ENCODE measurements at places on chromosomes 3 and 15.

GRCh38 chr15:37099319-37100108, 835 bp downstream of the MEIS2 start:
- no peak for DNase-seq

DNA sequence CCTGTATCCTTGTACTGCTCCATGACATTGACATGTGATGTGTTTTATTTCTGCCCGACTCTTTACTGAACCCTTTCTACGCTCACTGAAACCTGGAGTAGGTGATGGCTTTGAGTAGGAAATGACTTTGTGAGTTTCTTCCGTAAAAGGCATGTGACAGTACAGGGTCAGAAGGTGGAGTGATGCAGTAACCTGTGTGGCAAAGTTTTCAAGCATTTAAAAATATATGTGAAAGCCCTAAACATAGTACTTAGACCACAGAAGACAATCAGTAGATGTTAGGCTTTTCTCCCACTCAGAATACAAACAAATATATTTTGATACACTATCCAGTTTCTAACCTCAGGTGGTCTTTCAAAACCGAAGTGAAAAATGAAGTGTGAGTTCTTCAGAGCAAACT, 31.3 kb upstream of the SACM1L start:
- no peak for DNase-seq

DNA sequence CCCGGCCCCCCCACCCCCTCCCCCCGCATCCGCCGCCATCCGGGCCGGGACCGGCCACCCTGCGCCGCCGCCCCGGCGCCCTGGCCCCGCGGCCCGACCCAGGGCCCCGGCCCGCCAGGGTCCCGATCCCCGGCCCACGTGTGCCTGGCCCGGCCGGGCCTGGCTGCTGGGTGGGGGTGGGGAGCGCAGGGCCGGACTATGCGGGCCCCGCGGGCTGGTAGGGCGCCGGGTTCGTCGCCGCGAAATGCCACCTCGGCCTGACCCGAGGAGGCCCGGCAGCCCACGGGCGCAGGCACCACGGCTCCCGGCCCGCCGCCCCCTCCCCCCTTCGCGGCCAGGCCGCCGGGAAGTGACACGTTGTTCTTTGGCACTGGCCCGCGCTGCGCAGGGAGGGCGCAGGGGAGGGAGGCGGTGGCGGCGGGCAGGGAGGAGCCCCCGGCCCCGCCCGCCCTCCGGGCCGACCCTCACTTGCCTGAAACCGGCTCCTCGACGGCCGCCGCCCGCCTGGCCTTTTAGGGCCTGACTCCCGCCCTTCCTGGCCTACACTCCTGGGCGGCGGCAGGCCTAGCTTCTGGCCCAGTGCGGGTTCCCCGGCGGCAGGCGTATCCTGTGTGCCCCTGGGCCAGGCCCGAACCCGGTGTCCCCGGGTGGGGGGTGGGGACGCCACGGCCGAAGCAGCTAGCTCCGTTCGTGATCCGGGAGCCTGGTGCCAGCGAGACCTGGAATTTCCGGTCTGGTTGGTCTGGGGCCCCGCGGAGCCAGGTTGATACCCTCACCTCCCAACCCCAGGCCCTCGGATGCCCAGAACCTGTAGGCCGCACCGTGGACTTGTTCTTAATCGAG, 515 bp downstream of the EIF4G1 start:
- DNase-seq, result peak; percentile 58

DNA sequence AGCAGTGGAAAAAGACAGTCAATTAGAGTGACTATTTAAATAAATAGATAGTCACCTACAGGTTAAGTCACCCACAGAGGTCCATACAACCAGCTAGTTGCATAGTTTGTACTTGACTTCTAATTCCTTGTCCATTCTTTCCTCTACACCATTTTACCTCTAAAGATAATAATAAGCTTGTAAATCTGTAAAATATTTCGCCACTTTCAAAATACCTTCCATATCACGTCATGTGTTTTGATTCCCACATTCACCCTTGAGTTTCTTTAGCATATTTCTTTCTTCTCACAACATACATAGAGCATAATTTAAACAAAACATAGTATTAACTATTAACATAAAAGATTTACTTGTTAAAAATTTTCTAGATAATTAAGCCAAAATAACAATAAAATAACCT, 689.6 kb downstream of the MECOM start:
- no peak for DNase-seq

DNA sequence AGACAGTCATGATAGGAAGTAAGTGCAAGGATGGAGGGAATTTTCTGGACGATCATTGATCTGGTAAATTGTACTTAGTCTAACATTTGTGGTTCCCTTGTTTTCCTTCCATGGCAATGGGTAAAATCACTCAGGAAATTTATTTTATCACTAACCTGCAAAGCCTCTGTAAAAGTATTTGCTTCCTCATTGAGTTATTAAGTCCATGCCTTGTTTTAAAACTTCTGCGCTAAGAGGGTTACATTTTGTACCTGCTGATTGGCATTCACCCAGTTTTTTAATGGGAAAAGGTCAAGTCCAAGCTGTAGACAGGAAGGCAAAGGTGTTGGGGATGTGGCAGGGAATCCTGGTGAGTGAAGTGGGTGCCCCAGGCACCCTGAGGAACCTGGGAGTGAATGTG, 146.2 kb upstream of the NR2F2 start:
- no peak for DNase-seq

GRCh38 chr3:11381141-11381540, 108.9 kb downstream of the ATG7 start:
- no peak for DNase-seq

DNA sequence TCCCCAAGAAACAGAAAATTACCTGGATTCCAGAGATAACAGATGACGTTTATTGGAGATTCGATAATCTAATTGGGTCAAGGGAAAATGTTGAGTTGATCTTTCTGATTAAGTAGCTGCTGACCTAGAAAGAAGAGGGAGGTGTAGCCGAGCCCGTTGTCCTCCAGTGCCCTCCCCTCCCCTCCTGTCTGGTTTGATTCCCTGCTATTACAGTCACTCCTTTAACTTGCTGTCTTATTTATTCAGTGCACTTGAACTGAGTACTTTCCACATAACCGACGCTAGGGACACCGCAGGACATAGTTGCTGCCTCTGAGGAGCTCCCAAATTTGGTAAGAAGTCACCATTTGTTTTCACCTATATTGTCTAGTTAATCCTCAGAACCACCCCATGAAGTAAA, 103.7 kb downstream of the AQP9 start:
- DNase-seq, result no peak

DNA sequence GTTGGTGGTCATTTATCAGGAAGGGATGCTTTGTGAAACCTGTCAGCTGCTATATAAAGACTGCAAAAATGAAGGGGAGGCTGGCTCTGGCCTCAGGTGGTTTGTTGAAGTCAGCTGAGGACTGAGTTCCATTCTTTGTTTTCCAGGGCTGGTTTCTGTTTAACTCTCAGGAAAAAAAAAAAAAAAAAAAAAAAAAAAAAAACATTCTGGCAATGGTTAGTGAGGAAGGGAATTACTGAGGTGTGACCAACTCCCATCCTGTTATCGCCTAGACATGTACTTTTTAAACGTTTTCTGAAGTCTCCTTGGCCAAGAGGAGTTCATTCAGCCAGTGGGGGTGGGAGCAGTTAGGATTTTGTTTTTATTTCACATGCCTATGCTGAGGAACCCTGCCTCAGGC, 316.3 kb downstream of the OXSM start:
- no peak for DNase-seq

DNA sequence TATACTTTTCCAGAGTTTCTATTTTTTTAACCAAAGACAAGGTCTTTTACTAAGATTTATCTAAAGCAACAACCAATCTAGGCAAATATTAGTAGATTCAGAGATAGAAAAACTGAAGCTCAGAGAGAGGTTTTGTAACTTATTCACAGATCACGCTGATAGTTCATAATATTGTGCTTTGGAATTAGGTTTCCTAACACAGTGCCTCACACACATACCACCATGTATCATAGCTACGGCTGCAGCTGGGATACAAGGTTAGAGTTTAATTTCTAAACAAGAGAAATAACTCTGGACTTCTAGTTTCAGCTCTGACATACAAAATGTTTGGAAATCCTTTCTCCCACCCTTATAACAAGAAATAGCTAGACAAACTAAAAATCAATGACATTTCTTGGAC, 565.7 kb downstream of the PYDC2 start:
- DNase-seq, result no peak

DNA sequence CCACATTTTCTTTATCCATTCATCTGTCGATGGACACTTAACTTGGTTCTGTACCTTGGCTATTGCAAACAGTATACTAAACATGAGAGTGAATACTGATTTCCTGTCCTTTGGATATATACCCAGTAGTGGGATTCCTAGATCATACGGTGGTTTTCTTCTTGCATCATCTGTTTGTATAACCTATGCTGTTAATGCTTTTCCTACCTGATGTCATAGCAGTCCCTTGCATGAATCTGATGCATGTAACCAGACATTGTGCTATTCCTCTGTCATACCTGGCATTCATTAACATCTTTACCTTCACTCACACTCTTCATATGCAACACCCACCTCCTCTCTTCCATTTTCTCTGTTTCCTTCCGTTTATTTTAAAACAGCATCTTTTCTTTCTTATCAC, 185.2 kb downstream of the KLHL25 start:
- no peak for DNase-seq

GRCh38 chr3:61353382-61353781, 102.1 kb upstream of the FHIT start:
- no peak for DNase-seq

- DNase-seq, result no peak
Observed at GRCh38 chr3:49664300-49664699, 9.9 kb upstream of the APEH start.

GRCh38 chr3:158991146-158991705, 189.4 kb downstream of the MFSD1 start:
- no peak for DNase-seq

DNA sequence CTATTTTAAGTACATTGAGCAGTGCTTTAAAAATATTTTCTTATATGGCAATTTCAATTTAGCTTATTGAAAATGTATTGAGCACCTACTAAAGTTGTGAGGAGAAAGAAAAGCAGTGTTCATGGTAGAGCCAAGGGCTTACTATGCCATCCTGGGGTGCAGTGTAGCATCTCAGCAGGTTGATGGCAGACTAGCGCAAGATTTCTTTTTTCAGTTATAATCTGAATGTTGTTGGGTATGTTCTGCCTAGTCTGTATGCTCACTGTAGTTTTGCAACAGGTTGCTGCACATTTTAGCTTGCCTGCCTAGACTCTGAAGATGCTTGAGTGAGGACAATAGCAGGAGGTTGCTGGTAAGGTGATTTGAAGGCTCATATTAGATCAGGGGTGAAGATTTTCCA, 103.1 kb upstream of the UNC13C start:
- DNase-seq, result no peak

DNA sequence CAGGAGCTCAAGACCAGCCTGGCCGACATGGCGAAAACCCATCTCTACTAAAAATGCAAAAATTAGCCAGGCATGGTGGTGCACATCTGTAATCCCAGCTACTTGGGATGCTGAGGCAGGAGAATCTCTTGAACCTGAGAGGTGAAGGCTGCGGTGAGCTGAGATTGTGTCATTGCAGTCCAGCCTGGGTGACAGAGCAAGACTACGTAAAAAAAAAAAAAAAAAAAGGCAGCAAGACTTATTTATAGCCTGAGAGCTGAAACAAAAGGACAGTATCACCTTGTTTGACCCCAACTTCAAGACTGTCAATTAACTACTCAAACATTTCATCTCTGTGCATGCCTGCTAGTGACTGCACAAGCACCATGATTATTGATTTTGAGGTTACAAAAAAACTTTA, 478.9 kb upstream of the GBE1 start:
- no peak for DNase-seq

GRCh38 chr3:196916221-196916620, 26.1 kb downstream of the NCBP2 start:
- DNase-seq, result no peak

DNA sequence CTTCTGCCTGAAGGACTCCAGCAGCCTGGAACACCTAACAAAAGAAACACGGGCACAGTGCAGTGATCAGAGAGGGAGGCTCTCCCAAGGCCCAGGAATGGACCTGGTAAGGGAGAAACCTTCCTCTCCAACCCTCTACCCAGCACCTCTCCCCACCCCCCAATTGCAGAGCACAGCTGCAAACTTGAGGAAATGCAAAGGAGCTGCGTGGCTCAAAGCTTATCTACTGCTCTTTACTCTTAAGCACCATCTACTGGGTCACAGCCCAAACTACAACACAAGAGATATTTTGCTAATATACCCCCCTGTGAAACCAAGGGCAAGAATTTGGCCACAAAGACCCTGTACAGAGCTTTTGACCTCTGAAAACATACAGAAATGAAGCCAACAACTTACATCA, 328.3 kb downstream of the OXSM start:
- DNase-seq, result no peak

DNA sequence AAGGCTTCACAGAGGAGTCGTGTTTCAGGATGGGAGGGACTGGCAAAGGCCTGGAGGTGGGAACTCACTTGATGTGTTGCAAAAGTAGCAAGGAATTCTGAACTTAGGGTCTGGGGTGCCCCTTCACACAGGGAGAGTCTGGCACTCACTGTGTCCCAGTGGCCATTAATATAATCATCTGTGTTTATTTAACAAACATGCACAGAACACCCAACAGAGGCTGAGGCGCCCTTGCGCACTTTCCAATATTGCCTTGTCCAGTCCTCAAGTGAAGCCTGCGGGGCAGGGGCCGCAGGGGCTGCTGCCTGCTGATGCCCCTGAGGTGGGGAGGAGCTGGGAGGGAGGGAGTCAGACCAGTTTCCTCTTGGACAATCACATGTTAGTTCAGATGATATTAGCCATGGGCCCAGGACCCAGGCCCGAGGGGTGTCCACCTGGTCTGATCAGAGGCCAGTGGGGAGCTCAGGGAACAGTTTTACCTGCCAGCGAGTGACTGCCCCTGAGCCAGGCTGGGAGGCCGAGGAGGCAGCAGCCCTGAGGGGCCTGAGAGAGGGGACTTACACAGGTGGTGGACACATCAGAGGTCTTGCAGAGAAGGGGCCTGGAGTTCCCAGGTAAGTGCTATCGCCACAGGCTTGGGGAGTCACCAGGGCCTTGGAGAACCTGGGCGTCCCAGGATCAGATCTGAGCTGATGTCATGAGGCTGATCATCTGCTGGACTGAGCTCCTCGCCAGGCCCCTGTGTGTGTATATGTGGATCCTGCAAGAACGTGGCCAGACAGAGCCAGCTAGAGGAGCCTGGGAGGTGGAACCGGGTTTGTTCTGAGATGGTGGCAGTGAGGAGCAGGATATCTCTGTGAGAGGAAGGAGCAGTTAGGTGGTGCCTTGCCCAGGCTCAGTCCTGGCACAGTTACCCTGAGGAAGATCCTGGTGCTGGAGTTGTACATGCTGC, 13.8 kb upstream of the TXNRD3 start:
- DNase-seq, result no peak

DNA sequence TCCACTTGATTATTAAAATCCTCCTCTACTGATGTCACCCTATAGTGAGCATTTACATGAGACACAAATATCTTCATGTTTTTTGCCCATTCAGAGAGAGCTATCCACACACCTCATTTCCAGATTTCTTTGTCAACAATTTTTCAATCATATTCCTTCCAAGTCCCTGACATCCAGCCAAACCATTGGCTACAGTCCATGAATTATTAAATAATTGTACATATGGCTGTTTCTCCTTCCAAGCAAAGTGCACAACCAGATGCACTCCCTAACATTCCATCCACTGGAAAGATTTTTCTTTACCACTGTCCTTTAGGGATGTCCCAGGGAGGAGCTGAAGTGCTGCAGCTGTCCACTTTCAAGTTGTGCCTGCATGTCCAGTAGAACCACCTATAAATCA, 328.0 kb upstream of the MDFIC2 start:
- DNase-seq, result no peak

GRCh38 chr3:176442326-176442725, 755.0 kb downstream of the TBL1XR1 start:
- DNase-seq, result no peak

GRCh38 chr3:97917813-97918536, 54.3 kb downstream of the RIOX2 start:
- no peak for DNase-seq
